Liver (tissue), 10 donors: ENCODE measurements at places on chromosomes 7 and 10.

- no peak for DNase-seq
Measured at GRCh38 chr7:81845744-81846241, 75.9 kb upstream of the HGF start.

- no peak for DNase-seq
Measured at GRCh38 chr7:149196705-149197171, 1.4 kb downstream of the ZNF282 start.

DNA sequence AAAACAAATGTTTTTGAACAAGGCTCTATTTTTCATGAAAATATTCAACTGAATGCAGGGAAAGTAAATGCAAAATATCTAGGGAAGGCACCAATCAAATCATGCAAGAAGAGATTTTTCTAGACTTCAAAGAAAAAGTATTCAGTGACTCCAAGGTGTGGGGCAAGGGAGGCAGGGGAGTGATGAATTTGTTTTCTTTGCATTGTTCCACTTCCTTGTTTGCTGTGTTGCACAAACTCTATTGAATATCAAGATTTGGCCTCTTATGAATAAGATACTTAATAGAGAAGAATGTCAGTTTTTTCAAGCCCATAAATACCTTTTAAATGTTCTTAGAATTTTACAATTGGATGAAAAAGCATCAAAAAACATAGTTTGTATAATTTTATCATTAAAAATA is 26.4 kb downstream of the STEAP1 start:
- no peak for DNase-seq

DNA sequence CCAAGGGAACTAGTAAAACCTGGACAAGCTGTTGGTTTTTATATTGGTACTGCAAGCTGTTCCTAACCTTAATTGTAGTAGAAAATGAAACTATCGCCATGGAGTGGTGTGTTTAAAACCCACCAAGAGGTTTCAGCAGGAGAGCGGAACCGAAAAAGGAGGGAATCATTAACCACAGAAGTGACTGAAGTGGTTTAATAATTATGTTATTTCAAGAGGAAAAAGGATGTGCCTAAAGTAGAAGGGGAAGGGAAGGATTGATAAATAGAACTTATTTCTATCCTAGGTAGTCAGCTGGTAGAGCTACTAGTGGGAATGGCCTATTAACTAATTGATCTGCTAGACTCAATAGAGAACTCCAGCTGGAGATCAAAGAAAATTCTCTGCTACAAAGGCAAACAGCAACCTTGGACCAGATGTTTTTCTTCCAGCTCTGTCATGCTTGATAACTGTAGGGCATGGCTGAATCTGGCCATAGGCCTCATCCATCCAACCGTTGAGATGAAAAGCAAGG is 91.8 kb downstream of the BAMBI start:
- no peak for DNase-seq
